ENCODE measurements at places on chromosomes 12 and 14.

DNA sequence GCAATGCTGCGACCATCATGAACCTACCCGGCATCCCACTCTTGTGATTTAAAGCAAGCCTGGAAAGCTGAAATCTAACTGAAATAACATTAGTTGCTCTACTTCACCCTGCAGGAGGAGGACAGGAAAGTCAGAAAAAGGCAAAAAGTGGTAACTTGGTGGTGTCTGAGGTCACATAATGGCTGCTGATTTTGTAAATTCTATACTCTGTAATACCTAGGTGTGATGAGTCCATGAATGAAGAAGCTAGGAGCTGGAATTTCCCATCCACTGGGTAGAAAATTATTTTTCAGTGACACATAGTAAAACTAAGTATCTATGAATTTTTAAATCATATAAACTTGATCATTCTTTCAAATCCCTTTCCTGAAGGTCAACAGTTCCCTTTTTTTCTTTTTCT is 183.8 kb downstream of the FOXN3 start:
- no peak for DNase-seq

- no peak for DNase-seq
Observed at GRCh38 chr12:101277443-101277842, 2.5 kb upstream of the UTP20 start.

DNA sequence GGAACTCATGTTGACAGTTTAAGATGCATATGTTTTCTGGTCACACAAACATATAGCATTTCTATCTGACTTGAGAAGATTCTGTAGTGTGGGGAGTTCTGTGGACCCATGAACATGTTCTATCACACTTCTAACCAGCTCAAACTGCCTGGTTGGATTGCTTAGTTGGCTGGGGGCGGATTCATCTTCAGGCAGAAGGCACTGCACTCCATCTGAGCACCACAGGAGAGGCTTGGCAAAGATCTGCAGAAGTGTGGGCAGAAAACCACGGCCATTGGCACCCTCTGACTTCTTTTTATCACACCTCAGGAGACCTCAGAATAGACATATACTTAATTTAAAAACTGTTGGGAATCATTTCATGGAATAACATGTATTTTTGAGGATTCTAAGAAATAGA is 68.5 kb downstream of the LIN7A start:
- DNase-seq, result no peak

GRCh38 chr12:18492372-18493025 is 231.2 kb downstream of the PIK3C2G start:
- DNase-seq, result no peak

DNA sequence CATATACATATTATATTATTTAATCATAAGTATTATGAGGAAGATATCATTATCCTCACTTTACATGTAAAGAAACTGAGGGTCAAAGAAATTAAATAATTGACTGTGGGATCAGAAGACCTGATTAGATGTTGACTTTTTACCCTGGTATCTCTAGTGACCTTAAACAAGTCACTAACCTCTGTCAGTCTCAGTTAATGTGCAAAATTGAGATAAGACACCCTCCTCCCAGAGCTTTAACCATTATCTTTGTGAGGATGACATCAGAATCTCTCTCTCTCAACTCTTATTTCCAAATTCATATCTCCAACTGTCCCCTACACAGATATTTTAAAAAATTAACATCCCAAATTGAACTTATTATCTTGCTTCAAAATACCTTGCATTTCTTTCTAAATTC is 177.8 kb downstream of the KLHL28 start:
- DNase-seq, result no peak

- no peak for DNase-seq
Observed at GRCh38 chr12:62248873-62249272, 11.3 kb upstream of the USP15 start.

GRCh38 chr12:27652174-27652763 is 44.0 kb upstream of the REP15 start:
- peak; percentile 44 for DNase-seq

All from stimulated activated naive CD8-positive, alpha-beta T cell treated with anti-CD3 and anti-CD28 coated beads, Interleukin-15, Interleukin-2, amounts not matched to agents 100 U/mL and 50 U/mL, for 24 hours (primary cell).